ENCODE measurements at places on chromosomes 1 and 21.

- no peak for DNase-seq
Observed at GRCh38 chr1:69081668-69082067, 486.1 kb upstream of the LRRC7 start.

GRCh38 chr1:1942753-1943656, 23.9 kb upstream of the TMEM52 start:
- DNase-seq: no peak

GRCh38 chr1:202562444-202563060, 147.7 kb downstream of the SYT2 start:
- DNase-seq: no peak

DNA sequence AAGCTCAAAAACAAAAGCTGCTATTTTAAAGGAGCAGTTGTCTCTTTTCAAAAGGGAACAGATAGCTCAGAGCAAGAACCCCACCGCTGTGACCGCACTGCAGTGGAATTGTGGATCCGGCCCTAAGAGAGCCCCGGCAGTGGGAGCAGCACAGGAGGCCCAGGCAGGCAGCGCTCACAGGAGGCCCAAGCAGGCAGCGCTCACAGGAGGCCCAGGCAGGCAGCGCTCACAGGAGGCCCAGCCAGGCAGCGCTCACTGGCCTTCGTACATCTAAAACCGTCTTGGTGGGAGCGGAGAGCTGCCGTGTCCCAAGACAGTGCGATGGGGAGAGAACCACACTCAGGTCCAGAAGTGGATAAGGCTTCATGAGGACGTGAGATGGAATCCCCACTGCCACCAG, 4.0 kb downstream of the TFF3 start:
- no peak for DNase-seq

- no peak for DNase-seq
Observed at GRCh38 chr21:25171438-25171837, 435.8 kb downstream of the MRPL39 start.

GRCh38 chr1:23522244-23522982, 8.6 kb downstream of the E2F2 start:
- DNase-seq: no peak

DNA sequence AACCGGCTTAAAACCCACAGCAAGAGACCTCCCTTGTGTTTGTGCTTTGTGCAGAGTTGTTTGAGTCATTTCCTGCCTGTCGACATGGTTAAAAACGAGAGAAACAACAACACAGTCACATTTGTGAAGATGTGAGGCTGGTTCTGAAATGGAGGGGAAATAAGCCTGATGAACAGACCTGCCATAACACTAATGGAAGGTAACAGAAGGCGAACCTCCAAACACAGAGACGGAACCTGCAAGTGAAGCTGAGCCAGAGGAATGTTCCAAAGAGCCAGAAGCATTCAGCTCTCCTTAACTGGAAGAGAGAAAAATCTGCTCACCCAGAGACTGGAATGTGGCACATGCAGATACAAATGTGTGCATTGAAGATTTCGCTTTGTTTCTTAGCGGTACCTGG, 53.2 kb upstream of the RAVER2 start:
- DNase-seq: no peak

DNA sequence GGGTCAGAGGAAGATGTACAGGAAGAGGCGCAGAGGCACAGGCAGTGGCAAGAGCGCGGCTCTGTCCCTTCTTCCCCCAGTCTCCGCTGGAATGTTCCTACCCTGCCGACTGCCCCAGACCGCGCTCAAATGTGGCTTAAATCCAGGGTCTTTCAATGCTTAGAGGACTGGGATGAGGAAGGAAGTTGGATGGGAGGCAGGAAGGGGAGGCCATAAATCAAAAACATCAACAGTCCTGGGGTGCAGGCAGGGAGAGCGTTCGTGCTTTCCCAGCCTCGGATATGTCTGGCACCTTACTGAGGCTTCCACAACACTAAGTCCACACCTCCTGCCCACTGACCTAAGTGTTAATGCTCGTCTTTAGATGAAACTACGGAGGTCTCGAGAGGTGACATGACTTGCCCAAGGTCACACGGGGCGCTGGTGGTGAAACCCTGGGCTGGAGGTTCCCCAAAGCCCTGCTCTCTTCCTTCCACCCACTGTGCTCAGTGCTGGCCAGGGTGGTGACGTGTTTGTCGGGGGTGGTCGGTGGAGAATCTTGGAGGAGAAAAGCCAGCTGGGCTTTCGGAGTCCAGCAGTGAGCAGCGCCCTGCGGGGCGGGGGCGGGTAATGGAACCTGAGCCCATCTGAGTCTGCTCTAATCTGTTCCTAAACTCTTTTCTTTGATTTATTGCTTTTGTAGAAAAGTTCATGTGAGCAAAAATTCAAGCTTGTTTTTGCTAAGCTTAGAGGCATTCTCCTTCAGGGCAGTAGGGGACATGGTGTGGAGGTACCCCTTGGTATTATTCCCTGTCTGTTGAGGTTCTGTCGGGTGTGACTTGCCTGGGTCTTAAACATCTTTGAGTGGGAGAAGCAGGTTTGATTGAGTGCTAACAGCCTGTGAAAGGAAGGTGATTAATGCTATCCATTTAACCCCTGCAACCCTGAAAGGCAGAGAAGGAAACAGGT, 708 bp downstream of the CDA start:
- DNase-seq: no peak

- no peak for DNase-seq
Observed at GRCh38 chr1:178330153-178330552, 166.6 kb downstream of the CLEC20A start.

- no peak for DNase-seq
Observed at GRCh38 chr1:245717611-245718010, 562.8 kb downstream of the KIF26B start.

DNA sequence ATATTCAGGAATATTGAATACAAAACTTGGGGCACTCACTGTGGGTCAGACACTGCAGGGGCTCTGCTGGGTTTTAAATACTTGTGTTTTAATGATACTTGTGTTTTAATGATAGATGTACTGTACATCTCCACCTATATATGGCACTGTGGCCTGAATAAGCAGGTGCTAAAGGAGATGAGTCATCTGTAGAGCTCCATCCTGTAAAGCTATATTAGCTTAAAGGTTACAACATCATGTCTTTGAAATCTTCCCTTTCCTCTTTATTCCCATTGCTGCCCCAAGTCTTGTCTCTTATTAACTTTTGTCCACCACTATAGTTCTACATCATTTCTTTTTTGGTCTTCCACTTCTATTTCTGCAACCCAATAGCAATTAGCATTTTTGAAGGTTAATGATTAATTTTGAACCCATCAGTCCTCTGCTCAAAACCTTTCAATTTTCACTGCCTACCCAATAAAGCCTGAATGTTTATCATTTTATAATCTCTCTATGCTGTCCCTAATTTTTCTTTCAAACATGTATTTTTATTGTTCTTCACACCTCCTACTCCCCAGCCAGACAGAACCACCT, 113.3 kb upstream of the PTGFR start:
- no peak for DNase-seq

- DNase-seq: no peak
Observed at GRCh38 chr1:161718559-161719324, 2.6 kb upstream of the FCRLB start.

DNA sequence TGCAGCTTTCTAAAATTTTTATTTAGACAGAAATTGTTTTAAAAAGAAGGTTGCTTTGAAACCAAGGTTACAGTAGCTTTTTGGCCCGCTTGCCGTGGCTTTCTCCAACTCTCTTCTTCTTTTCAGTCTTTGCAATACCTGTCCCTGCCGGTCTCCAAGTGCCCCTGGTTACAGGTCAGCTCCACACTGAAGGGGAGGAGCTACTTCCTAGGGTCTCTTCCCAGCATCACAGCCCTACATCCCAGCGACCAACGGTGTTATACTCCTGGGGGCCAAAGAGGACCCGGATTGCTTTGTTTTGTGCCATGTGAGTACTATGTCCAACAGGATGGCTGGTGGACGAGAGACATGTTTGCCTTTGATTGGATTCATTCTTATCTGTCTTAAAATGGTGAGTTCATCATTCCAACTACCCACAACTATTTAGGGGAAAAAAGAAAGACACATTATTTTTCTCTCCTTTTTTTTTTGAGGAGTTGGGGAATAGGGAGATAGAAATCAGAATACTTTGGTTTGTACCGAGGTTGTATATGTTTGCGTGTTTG, at the start of gene FNDC7:
Gene FNDC7, plus strand, starts transcription at position 303 of the 545 bp plus-strand sequence. Its CDS starts 26 bp downstream, at position 329.
- DNase-seq: no peak

GRCh38 chr1:51534447-51534846, 15.4 kb upstream of the EPS15 start:
- no peak for DNase-seq

- DNase-seq: no peak
Observed at GRCh38 chr1:171563675-171564074, 58.4 kb upstream of the MYOCOS start.

DNA sequence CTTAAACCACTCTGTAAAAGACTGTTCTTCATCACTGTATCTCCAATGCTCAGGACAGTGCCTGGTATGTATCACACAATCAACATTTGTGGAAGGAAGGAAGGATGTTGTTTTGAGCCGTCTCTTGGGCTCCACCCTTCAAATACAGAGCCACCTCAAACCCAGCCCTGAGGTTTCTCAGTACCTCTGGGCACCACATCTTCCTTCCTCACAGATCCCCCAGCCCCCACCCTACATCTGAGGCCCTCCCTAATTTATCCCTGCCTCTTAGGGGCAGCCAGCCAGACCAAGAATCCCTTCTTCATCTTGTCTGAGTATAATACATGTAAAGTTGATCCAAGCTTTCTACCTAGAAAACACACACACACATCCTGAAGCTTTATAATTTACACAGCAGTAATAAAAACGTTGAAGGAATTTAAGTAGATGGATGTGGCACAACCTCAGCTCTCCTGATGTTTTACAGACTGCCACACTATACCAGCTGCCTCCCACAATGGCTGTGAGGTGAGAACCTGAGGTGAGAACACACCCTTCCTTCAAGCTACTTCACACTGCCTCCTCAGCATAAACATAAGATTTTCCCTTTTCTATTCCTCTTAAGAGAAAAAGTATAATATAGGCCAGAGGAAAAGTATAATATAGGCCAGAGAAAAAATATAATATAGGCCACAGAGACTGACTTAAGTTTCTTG, 48.5 kb downstream of the CDC7 start:
- no peak for DNase-seq

DNA sequence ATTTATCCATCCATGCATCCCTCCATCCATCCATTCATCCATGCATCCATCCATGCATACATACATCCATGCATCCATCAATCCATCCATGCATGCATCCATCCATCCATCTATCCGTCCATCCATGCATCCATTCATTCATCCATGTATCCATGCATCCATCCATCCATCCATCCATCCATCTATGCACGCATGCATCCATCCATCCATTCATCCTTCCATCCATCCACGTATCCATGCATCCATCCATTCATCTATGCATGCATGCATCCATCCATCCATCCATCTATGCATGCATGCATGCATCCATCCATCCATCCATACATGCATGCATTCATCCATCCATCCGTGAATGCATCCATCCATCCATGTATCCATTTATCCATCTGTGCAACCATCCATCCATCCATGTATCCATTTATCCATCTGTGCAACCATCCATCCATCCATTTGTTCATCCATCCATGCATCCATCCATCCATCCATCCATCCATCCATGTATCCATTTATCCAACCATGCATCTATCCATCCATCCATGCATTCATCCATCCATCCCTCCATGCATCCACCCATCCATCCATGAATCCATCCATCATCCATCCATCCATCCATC, 30.3 kb upstream of the TINAGL1 start:
- no peak for DNase-seq

DNA sequence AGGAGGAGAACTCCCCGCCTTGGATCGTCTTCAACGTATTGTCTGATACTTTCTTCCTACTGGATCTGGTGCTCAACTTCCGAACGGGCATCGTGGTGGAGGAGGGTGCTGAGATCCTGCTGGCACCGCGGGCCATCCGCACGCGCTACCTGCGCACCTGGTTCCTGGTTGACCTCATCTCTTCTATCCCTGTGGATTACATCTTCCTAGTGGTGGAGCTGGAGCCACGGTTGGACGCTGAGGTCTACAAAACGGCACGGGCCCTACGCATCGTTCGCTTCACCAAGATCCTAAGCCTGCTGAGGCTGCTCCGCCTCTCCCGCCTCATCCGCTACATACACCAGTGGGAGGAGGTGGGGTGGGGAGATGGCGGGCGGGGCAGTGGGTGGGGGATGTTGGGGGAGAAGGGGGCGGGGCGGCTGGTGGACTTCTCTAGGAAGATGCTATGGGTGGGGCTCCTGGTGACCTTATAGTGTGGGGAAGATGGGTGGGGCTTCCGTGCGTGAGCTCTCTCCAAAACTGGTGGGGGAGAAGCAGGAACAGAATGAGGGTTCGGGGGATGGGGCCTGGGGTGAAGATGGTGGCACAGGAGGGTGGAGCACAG, 5.3 kb downstream of the HCN3 start:
- no peak for DNase-seq

DNA sequence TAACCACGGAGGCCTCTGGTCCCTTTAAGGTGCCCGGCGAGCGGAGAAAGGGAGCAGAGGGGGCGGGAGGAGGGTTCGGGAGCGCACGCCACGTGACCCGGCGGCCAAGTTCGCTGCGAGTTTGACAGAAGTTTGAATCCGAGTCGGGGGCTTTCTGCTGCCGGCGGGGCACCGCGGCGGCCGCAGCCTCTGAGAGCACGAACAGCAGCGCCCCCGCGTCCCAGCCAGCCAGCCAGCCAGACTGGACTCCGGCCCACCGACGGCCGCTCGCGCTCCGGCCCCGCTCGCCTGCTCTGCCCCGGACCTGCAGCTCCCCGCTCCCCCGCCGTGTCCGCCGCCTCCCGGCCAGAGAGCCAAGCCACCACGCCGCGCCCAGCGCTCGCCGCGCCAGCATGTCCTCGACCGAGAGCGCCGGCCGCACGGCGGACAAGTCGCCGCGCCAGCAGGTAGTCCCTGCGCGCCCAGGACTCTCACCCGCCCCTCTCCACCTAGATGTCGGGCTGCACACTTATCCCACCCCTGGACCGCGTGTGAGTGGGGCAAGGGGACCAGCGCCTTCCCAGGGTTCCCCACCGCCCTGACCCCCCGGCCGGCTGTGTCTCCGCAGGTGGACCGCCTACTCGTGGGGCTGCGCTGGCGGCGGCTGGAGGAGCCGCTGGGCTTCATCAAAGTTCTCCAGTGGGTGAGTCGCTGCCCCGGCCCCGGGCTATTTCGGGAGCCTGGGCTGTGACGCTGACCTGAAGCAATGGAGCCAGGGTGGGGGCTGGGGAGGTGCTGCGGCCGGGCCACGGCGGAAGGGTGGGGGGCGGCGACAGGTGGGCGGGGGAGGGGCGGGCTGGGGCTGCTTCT, at the start of gene SYPL2:
Gene SYPL2, plus strand, starts transcription at position 95 of the 849 bp plus-strand sequence. Its CDS starts 298 bp downstream, at position 393.
- DNase-seq: no peak

DNA sequence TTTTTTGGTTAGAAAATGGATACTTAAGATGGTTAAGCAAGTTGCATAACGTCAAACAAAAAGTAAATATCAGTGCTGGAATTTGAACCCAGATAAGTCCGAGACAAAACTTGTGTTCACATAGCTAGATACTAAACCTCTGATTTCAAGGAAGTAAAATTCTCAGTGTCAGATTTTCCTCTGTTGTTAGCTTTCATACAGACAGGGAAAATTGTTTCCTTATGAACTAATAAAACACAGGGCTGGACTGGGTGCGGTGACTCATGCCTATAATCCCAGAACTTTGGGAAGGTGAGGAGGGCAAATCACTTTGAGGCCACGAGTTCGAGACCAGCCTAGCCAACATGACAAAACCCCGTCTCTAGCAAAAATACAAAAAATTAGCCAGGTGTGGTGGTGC, 51.3 kb downstream of the PCNX2 start:
- no peak for DNase-seq
